ENCODE measurements at places on chromosomes 13 and 19. TPM values are rescaled to one million over a fixed set of nuclear protein-coding genes. Genes with fewer than 3 reads are reported as not detected.

DNA sequence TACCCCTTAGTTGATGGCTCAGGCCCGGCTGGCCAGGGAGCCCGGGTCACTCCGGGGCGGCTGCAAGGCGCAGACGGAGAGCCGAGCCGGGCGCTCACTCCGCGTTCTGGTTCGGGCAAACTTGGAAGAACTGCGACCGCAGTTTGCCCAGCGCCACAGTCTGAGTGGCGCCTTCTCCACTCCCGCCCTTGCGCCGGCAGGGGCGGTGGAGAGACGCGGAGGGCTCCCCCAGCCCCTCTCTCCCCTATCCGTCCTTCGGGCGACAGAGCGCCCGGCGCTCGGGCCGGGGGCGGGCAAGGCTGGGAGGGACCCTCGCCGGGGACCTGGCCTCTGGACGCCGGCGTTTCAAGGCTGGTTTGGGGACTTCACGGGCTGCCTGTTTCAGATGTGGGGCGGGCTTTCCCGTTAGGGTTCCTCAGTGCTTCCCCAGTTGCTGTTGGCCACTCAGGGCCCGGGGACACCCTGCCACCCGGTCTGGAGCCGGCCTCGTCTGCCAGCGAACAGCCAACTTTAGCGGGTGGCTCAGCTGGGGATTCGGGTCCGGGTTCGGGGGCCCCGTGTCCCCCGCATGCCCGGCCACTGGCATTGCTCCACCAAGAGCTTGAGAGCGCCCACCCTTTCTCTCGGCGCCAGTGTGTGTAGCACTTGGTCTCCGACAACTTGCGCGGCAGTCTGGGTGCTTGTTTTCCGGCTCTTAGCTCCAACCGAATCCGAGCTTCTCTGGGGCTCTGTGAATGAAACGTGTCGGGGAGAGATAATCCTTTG lies 1.5 kb downstream of the GPC6 start:
- peak; percentile 73 for DNase-seq

DNA sequence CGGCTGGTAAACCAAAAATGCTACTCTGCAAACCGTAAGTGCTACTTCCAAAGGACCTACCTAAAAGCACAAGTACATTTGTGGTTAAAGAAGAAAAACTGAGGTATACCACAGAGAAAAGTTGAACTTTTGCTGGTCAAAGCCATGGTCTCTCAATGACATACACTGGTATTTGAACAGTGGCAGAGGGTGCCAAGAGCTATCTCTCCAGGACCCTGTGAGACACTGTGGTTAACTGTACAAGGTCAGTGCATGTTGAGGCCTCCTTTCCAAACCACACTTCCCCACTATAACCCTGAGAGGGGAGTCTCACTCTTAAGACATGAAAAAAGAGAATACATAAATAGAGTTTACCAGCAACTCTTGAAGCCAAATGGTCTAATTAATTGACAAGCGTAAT lies 49.5 kb downstream of the COL4A1 start:
- no peak for DNase-seq

DNA sequence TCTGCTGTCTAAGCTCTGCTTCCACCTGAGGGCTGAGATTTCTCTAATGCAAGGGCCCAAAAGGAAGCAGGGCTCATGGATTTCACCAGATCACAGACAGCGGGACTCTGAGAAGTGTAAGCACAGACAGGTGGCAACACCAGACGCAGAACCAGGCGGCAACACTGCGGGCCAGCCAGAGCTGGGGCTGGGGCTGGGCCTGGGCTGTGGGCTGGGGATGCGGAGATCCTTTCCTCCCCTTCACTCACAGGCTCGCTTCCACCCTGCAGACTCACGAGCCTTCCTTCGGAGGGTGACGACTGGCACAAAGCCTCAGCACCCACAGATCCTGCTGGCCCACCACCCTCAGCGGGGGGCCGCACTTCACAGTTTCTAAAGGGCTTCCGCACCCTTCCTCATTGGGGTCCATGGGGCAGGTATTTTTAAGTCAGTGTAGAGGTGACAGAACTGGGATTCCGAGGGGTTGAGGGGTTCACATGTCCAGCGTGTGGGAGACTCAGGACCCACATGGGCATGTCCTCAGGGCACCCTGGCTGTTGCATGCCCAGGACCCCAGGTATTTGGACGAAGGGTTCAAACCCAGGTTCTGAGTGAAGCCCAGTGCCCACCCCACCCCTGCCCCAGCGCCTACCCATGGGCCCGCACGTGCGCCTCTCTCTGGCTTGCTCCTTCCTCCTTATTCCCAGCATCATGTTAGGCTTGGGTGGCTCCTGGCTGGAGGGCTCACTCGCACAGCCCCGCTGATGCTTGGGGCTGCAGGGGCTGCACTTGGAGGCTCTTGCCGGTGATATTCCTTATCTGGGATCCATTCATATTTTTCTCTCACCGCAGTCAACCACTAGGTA lies 137.3 kb upstream of the GPR12 start:
- DNase-seq, result no peak

- DNase-seq, result peak; percentile 45
Observed at GRCh38 chr13:110283736-110284517, 23.0 kb downstream of the COL4A1 start.

DNA sequence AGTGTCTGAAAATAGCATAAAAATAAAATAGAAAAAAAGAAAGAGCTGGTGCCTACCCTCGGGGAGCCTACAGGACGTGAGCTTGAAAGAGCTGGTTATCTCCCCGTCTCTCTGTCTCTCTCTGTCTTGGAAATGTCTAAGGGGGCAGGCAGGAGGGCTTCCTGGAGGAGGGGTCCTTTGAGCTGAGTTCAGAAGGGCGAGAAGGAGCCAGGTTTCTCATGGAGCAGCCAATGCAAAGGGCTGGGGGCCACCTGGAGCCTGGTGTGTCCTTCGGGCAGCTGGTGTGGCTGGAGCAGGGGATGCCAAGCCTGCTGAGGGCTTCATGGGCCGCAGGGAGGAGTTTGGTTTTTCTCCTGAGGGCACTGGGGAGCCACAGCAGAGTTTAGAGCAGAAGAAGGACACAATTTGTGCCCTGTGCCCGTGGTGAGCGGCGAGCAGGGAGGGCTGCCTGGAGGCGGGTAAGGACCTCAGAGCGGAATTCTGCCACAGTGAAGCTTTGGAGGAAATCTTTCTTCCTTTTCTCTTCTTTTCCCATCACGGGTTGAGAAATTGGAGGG lies 38.7 kb downstream of the EFNA2 start:
- DNase-seq, result no peak

DNA sequence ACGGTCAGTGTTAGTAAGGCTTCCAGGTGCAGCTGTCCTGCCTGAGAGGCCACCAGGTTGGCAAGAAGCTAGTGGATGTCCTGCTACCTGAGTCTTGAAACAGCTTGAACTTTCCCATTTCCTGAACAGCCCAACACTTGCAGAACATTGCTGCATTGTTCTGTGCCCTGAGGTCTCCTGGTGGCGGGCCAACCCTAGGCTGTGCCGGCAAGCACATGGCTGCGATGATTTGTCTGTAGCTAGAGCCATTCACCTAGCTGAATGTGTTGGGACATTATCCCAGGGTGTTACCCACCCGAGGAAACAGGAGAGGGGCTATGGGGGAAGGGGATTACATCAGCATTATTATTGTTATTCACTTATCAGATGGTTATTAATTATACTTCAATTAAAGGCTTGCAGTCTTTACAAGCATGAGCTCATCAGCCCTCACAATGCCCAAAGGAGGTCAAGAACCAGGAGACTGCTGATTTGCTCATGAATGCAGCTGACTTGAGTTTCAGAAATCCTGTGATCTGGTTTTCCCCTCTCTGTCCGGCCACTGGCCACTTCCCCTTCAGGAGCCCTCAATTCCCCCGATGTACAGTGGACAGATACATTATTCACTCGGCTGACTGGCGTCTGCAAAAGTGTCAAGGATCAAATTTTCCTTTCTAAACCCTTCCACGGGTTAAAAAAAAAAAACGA lies 187.6 kb upstream of the TSC22D1 start:
- DNase-seq, result no peak

GRCh38 chr19:33395561-33396550 lies 22.3 kb downstream of the CEBPG start:
- no peak for DNase-seq

GRCh38 chr19:16895467-16896145 lies 6.8 kb downstream of the F2RL3 start:
- DNase-seq, result no peak

DNA sequence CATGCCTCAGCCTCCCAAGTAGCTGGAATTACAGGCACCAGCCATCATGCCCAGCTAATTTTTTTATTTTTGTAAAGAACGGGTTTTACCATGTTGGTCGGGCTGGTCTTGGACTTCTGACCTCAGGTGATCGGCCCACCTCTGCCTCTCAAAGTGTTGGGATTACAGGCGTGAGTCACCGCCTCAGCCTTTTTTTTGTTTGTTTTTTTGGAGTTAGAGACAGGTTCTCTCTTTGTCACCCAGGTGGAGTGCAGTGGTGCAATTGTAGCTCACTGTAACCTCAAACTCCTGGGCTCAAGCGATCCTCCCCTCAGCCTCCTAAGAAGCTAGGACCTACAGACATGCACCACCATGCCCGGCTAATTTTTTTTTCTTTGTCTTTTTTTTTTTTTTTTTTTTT lies 15.6 kb upstream of the NOTCH3 start:
- no peak for DNase-seq

- DNase-seq, result no peak
Observed at GRCh38 chr13:111390522-111391270, 70.3 kb downstream of the TEX29 start.

SIN3B gene
- 37.4 TPM for total RNA-seq

MCF2L gene
- total RNA-seq, result not detected

ZNF563 gene
- 1.9 TPM for total RNA-seq

PPM1N gene
- 1.0 TPM for total RNA-seq

EID2B gene
- 2.8 TPM for total RNA-seq
